ENCODE measurements at places on chromosomes 1 and 21. TPM values are rescaled to one million over a fixed set of nuclear protein-coding genes. Genes with fewer than 3 reads are reported as not detected.
A peak's percentile ranks its signal among the peaks of the same experiment; 100 is the strongest.

GRCh38 chr21:23522751-23523150 lies 2084.5 kb downstream of the MRPL39 start:
- DNase-seq: no peak

DNA sequence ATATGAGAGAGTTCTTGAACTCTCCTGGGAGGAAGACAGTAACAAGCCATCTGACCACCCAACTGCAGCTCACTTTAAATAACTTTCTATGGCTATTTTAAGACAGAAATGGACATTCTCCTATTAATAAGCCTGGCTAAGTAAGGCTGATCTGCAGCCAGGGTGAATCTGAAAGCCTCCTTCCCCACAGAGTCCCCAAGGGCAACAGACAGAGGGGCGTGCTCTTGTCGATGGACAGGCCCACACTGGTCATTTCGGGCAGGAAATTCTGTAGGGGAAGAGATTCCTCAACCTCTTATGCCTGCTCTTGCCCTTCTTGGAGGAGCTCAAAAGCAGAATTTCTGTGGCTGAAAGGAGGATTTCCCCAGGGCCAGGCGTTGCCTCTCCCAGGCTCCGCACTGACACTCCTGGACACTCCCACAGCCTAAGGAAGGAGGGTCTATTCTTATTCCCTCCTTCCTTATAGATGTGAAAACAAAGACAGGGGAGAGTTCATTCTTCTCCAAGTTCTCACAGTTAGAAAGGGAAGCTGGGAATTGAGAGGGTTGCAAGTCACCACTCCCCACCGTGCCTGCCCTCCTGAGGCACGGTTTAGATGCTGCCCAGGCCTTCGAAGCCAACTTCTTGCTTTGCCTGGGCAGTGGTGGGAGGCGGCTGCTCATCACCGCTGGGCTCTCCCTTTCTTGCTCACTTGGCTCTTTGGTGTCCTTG lies 17.9 kb upstream of the KANK4 start:
- DNase-seq: no peak

GRCh38 chr1:53583021-53583867 lies 124.0 kb downstream of the DMRTB1 start:
- peak; percentile 7 for DNase-seq

The SNRPE gene
- total RNA-seq: 264 TPM

DNA sequence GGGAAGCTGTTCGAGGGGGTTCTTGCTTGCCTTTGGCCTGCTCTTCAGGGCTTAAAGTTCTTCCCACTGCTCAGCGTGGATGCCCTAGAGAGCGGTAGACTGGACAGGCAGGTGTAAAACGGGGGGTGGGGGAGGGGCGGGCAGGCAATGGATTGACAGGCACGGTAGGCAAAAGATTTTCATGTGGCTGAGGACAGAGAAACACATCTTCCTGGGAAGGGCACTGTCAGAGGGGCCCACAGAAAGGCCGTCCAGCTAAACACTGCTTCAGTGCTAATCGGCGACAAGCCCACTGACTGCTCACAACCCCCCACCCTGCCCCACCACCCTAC lies 412 bp downstream of the ABCA4 start:
- DNase-seq: no peak

- no peak for DNase-seq
Observed at GRCh38 chr1:164765557-164765956, 206.6 kb downstream of the PBX1 start.

- DNase-seq: peak; percentile 57
Observed at GRCh38 chr1:224333309-224333926, 3.4 kb upstream of the NVL start.

DNA sequence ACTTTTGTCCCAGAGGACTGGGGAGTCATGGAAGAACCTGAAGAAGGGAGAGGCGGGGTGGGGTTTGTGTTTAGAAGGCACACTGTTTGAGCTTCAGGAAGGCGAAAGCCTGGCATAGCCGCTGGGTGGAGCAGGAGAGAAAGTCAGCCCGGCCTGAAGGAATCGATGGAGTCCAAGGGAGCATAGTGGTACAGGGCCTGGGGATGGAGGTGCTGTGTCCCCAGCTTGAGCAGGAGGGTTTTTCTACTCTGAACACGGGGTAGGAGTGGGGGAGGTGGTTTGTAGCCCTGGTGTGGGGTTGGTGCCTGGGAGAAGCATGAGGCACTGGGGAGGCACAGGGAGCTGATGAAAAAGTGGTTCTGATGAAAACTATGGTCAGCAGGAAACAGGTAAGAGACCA lies 4.7 kb upstream of the CCDC24 start:
- DNase-seq: no peak

GRCh38 chr1:65568285-65568684 lies 147.8 kb downstream of the LEPR start:
- no peak for DNase-seq

The NCAM2 gene
- total RNA-seq: not detected

DNA sequence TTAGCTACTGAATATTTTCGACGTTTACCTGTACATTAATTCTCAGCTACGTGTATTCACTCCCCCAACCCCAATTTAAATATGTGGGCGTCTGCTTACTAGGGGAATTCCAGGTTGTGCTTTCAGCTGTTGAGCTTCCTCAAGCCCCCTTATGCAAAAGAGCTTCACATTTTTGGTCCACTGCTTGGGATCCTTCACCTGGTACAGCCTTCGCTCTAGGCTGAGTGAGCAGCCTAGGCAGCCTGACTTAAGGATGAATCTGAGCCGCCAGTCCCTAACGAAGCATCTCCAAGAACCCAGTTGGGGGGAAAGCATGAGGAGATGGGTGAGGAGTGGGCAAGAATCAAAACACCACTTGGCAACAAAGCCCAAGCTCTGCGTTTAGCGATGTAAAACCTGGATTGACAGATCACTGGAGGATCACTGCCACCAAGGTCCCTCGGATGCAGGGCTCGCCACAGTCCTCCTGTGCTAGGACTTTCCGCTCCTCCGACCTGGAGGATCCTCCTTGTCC lies 674 bp downstream of the BCL10 start:
- DNase-seq: no peak

DNA sequence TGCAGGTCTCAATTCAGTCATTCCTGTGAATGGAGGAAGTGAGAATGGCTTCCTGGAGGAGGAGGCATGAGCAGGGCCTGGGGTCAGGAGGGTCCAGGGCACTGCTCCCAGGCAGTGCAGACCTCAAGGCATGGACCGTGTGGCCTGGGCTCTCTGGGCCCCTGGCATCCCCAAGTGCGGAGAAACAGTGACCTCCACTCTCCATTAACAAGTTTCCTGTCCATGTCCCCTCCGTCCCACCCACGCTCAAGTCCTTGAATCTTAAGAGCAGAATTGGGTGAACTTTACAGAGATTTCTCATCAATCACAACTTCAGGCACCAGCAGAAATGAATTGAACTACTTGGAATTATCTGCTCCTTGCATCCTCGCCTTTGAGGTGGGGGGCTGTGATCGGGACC lies 211.1 kb downstream of the NPHP4 start:
- DNase-seq: no peak

- DNase-seq: no peak
Observed at GRCh38 chr1:240395336-240395735, 216.6 kb downstream of the GREM2 start.

The ADCY10 gene
- 1.3 TPM for total RNA-seq

GRCh38 chr1:35285771-35286606 lies 17.5 kb downstream of the ZMYM4 start:
- no peak for DNase-seq

Measured in Caco-2 (cell line).